ENCODE measurements at places on chromosomes 11 and 22.

- no peak for DNase-seq
These were observed 61.0 kb downstream of the TEAD1 start for GRCh38 chr11:12735262-12735661.

DNA sequence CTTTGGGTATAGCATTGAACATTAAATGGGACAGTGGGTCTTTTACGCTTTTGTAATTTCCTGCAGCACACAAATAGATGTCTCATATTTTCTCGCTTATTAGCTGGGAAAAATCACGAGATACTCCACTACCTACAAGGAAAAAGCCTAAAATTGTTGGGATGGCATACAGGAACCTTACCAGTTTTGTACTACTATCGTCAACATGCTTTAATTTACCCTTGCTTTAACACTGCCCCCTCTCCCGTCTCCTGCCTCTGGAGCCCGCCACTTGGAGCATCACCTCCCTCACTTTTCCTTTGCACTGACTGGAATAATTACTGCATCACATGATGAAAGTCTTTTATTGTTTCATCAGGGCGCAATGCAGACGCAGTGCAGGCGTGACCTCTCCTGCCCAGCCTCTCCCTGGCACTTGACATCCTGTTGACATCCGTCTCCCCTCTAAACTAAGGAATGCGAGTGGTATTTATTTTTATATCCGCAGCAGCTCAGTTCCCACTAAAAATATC lies 1.0 kb upstream of the FNBP4 start:
- no peak for DNase-seq

DNA sequence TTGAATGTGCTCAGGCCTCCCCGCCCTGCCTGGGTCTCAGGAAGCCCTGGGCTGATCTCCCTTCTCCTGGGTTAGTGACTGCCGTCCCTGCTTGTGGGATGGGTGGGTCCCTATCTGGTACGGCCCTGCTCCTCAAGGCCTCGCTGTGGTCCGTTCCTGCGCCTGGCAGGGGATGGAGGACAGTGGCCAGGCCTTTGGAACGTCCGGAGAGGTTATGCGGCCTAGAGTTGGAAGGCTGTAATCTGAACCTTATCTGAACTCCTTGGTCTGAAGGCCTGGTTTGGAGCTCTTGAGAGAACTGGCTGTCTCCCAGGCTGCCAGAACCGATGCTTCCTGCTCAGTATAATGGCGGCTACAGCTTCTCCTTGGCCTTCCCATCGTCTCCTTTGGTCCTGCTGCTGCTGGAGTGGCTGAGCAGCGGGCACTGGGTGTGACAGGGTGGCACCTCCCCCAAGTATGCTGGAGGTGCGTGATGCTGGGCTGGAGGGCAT lies 72.8 kb downstream of the FLI1 start:
- no peak for DNase-seq

DNA sequence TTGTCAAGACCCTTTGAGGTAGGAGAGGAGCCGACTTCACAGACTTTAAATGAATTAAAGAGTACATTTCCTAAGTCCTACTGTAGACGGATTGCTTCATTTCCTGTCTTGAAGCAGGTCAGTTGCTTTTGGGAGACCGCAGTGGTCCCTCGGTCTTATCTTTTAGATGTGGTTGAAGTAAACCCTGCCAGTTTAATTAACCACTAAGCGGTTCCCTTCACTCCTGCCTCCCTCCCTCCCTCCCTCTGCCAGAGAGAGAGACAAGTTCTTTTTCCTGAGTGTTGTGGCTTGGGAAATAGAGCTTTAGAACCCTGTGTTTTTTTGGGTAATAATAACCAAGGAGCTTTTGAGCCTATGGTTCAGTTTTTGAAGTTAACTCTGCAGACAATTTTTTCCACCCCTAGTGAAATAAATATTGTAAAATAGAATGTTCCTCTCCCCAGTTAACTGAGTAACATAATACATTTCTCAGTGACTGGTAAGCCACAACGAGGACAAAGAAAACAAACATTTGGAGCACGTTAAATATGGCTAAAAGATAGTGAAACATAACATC lies 147.5 kb downstream of the LDLRAD3 start:
- no peak for DNase-seq

DNA sequence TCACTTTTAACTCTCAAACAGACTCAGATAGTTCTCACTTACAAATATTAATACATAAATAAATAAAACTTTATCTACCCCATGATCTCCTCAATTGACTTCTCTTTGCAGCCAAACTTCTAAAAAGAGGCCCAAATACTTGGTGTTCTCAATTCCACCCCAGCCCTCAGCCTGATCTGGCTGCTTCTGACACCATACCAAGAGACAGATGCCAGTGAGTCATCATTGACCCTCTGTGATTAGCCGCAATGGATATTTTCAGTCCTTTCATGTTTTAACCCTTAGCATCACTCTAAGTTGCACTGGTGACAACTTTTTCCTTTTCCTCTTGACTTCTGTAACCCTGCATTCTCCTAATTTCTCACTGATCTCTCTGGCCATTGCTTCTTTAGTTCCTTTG lies 184.1 kb upstream of the ARHGAP20 start:
- no peak for DNase-seq

DNA sequence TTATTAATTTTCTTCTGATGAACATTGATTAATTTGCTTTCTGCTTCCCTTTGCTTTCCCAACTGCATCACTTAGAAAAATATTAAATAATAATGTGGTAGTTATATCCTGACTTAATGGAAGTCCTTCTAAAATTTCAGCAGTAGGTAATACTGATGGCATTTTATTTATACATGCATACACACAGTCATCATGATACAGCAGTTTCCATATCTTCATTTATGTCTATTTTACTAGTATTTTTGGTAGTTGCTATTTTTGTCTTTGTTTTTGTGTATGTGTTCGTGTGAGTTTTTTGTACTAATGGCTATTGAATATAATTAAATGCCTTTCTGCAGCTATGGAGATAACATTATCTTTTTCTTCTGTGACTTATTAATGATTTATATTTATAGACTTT lies 484.7 kb upstream of the CNTN5 start:
- DNase-seq = no peak

DNA sequence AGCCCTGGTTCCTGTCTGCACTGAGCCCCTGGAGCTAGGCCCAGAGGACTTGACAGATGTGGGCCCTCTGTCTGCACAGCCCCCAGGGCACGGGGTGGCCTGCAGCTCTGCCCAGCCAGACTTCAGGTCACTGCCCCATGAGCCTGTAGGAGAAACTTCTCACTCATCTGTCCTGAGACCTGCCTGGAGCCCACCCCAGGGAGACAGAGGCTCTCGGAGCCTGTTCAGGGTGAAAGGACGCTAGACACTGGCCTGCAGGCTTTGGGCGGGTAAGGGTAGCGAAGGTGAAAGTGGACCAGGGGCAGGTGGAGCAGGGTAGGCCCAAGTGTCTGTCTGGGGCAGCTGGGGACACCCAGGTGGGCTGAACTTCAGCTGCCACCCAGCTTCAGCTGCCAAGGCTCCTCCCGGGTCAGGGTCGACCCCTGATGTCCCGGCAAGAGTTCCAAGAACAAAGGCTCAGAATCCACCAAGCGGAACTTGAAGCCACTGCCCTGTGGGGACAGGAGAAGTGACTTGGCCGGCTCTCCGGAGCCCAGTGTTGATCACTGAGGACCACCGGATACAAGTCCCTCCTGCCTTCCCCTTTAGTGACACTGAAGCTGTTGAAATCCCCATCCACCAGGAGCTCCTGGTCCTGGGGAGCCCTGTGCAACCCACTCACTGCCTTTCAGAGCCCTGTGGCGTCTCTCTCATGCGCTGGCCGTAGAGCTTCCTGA lies 90.3 kb downstream of the KCNQ1 start:
- DNase-seq = no peak

DNA sequence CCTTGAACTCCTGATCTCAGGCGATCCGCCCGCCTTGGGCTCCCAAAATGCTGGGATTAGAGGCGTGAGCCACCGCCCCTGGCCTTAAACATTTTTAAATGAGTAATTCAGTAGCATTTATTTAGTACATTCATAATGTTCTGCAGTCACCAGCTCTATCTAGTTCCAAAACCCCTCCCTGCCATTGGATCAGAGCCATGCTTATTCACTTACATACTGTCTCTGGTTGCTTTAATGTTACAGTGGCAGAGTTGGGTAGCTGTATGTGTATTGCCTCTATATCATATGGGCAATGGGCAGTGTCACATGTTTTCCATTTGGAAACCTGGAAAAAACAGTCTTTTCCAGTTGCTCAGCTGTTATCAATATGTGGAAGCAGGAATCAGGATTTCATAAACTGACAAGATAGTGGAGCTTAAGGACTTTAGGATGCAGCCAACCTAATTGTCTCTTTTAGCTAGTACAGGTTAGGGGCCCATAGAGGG lies 10.5 kb downstream of the COA4 start:
- no peak for DNase-seq

GRCh38 chr11:8694137-8694536 lies 11.5 kb downstream of the RPL27A start:
- no peak for DNase-seq

DNA sequence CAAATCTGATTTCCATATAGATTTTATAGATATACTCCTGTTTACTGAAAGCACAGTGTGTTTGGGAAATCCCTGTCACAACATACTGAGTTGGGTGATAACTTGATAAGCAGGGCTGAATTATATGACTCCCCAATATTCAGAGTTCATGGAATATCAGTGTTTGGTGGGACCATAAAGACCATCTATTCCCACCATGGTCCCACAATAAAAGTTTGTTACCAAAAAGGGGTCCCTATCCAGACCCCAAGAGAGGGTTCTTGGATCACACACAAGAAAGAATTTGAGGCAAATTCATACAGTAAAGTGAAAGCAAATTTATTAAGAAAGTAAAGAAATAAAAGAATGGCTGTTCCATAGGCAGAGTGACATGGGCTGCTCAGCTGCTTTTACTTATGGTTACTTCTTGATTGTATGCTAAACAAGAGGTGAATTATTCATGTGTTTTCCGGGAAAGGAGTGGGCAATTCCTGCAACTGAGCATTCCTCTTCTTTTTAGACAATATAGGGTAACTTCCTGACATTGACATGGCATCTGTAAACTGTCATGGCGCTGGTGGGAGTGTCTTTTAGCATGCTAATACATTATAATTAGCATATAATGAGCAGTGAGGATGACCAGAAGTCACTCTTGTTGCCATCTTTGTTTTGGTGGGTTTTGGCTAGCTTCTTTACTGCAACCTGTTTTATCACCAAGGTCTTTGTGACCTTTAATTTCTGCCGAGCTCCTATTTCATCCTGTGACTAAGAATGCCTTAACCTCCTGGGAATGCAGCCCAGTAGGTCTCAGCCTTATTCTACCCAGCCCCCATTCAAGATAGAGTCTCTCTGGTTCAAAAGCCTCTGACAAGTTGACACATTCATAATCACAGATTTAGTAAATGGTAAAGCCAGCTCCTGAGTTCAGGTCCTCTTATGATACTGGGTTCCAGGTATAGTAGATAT lies 240.6 kb upstream of the PDGFD start:
- DNase-seq = no peak

DNA sequence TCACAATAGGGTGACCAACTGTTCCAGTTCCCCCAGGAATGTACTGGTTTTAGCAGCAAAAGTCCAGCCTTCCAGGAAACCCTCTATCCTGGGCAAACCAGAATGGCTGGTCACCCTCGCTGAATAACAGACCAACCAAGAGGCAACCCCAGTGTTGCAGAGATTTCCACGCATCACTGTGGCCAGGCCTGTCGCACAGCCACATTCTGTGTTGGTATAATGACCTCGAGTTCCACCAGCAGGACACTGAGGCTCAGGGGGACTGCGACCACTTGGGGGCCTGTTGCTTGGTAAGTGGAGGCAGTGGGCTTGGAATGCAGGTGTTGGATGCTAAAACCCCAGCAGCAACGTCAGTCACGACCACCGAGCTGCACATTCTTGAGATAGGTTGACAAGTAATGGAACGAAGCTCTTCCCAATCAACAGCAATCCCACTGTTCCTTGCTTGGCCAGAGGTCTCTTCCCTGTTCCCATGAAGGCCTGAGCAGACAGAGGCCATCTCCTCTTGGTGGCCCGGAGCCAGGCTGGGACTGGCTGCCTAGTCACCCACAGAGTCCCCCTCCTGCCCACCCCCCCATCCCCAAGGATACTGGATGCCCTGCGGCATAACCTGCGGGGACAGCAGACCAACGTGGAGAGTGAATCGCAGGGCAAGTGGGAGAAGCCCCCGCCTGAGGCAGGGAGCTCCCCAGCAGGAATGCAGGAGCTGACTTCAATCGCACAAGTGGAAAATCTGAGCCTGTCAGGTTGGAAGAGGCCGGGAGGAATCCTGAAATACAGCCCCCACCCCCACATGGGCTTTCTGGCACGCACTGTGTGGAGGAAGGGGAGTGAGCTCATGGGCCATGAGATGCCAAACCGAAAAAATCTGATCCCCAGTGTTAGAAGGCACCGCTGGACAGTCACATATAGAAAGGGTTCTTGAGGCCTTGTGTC lies 43.4 kb upstream of the MN1 start:
- no peak for DNase-seq

GRCh38 chr11:33259869-33260268 lies 2.7 kb downstream of the HIPK3 start:
- DNase-seq = no peak

DNA sequence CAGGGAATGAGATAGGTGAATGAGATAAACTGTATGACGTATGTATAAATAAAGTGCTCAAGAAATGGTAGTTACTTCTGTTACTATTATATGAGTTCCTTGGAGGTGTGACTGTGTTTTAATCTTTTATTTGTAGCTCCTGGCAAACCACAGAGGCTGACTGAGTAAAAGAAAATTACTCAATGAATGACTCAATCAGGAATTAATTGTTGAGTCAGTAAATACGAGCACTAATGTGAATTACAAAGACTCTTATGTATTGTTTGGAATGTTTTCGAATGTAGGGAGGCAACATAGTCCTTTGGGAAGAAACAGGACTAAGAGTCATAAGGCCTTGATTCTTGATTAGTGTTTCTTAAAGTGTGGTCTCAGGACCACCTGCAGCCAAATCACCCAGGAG lies 51.1 kb upstream of the BLID start:
- DNase-seq = no peak

DNA sequence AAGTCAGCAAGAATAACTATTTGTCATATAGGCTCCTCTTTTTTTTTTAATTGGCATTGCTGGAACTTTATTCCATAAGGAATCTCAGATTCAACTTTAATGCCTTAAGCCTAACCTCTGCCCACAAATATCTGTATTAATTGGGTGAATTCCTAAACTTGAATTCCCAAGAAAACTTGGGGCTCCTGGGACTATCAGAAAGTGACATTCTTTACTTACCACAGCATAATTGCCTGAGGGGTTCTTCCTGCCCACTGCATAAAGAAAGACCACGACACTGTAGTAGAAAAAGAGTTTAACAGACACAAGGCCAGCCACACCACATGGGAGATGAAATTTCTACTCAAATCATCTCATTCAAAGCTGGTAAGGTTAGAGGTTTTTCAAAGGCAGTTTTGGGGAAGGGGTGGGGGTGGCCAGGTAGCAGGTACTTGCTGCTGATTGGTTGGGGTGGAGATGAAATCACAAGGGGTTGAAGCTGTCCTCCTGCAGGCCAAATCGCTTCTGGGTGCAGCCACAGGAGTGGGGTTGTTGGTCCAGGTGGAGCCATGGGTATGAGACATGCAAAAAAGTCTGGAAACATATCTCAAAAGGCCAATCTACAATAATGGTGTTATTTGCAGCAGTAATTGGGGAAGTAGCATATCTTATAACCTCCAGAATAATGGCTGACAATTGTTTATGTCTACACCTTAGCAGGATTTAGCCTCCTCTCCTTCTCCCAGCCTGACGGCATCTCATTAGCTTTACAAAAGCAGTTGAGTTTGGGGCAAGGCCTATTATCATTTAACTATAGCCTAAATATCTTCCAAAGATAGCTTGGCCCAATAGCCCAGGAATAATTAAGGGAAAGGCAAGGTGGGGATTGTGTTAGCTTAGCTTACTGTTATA lies 4.8 kb upstream of the NLRP10 start:
- DNase-seq = no peak

All from GM18507 (cell line).